Right cardiac atrium (tissue), 5 donors: ENCODE measurements at places on chromosomes 12 and 14. TPM values are rescaled to one million over a fixed set of nuclear protein-coding genes. Genes with fewer than 3 reads are reported as not detected.

DNA sequence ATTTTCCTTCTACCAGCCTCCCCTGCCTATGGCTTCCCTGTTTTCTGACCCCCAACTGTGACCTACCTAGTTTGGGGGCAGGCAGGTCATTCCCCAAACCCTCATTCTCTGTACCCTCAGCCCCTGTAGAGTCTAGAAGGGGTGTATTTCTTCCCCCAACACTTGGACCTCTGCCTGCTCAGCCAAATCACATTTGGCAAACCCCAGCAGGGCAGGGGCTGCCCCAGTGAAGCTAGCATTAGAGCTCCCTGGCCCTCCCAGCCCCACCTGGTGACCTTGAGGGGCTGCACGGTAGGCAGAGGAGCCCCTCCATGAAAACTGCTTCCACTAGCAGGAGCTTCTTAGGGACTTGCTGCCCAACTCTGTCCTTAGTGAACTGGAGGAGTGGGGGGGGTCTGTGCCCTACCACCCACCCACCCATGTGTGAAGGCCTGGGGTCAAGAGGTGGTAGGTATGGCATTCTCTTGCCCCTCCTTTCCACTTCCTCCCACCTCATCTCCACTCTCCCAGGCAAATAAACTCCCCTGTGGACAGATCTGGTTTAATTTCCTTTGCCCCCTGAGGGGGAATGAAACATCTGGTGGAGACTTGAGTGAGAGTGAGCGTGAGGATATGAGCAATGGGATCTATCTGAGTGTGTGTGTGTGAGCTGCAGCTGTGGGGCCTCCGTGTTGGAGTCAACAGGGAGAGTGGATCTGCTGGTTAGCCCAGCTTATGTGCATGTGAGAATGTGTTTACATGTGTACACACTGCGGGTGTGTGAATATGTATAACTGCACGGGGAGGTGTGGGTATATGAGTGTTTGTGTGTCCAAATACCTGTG lies 1.6 kb downstream of the NXPH4 start:
- no peak for DNase-seq

- DNase-seq = peak; percentile 67
These were observed 414.9 kb downstream of the APAF1 start for GRCh38 chr12:99059824-99060511.

GRCh38 chr12:45658020-45658419 lies 71.5 kb upstream of the ARID2 start:
- no peak for DNase-seq

DNA sequence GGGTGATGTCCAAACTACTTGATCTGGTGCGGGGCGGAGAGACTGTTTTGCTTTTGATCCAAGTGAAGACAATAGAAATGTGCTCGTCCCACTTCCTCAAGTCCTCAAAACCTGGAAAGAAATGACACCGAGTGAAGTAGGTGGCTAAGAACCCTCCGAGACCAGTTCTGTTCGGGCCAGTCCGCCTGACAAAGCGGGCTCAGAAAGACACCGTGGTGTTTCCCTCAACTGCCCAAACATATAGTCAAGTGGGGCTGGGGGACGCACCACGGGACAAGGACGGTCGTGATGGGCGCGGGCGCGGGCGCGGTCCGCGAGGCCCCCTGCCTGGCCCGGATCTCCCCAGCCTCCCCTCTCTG lies 1.6 kb downstream of the PHLDA1 start:
- DNase-seq = peak; percentile 62

DNA sequence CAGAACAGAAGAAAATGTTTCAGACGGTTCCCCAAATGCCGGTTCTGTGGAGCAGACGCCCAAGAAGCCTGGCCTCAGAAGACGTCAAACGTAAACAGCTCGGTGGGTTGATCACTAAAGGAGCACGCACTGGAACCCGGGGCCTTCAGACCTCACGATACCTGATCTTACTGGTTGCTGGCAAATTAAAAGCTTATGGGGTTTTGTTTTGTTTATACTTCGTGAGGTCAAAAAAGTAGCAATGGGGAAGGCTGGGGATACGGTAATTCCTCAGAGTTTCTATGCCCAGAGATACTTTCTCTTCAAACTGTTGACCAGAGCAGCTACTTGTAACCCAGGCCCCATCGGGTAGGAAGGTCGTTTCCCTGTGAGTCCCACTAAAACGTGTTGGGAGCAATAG lies 1.7 kb downstream of the CDKN1B start:
- no peak for DNase-seq

DNA sequence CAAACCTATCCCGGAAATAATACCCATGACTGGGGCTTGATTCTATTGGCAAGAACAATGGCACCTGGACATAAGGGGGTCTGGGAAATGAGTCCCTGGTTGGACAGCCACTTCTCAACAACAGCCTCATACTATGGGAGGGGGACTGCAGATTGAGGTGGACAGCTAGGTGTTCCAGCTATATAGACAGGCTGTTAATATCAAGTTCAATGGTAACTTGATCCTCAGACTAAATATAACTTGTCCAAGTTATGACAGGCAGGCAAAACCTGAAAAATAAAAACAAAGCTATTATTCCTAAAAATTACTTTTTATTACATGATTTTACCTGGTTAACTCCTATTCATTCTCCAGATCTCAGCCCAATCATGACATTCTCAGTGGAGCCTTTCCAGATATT lies 267.3 kb downstream of the TTC8 start:
- DNase-seq = no peak

DNA sequence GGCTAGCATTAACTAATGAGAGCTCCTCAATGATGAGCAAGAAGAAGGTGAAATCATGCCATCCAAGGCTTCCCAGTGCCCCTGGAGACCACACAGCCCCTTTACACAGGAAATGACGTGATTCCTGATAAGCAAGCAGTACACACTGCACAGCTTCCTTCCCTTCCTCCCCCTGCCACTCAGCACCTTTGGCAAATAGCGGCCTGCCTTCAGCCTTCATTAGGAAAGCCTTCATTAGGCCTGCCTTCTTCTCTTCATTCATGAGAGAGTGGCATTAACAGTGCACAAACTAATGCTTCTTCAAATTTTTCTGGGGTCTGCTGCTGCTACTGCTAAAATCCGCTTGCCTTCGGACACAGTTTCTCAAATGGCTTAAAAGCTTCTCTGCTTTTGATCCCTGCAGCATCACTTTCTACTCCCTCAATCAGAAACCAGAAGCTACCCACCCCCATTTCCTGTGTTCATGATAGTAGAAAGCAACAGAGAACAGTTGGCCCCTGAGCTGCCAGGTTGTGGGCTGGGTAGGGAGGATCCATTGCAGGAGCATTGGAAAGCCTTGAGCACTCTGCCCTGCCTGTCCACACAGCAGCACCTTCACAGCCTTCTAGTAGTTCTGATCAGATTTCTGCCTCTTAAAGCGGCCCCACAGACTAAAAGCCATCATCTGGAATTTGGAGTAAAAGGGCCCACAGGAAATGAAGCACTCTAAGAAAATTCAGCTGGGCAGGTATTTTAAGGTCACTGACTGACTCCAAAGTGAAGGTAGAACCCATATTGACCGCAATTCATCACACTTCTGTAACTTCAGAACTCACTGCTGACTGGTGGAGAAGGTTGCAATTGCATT lies 103.8 kb upstream of the ETV6 start:
- DNase-seq = no peak

GRCh38 chr12:102961466-102961855 lies 4.0 kb downstream of the ASCL1 start:
- no peak for DNase-seq

GRCh38 chr12:90858252-90858651 lies 96.7 kb downstream of the CCER1 start:
- DNase-seq = no peak

- DNase-seq = no peak
These were observed 62.7 kb upstream of the C14orf180 start for GRCh38 chr14:104516906-104517305.

DNA sequence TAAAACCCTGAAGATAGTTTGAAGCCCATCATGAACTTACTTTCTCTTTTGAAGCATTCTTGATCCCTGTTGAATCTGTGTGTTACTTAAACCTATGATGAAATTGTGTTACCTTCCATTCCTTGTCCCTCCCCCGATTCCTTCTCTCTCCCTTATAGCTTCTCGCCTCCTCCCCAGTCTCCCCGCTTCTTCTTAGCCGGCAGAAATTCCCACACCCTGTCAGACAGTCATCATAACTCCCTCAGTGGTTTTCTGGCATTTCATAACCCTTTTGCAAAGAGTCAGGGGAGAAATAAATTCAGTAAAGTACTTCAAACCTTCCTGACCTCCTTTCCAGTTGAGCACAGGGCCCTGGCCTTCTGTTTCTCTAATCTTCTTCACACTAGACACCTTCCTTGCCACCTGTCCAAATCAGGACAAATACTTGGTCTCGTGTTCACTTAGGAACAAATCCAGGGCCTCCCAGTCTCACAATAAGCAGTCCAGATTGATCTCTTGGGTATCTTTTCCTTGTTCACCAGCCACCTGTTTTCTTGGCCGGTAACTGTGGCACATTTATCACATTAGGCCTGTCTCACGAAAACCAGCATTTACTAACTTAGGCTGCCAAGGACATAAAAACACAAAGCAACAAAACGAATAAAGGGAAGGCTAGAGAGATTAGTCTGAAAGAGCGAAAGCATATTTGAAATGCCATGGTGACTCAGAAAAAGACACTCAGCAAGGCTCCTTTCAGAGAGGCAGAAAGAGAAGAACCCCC lies 355.9 kb downstream of the TMTC2 start:
- no peak for DNase-seq

GRCh38 chr14:63725786-63726460 lies 1.9 kb downstream of the SGPP1 start:
- DNase-seq = no peak

GRCh38 chr12:107429006-107429705 lies 256.4 kb upstream of the PWP1 start:
- DNase-seq = no peak

Gene PEX5
- 35.0 TPM for total RNA-seq

DNA sequence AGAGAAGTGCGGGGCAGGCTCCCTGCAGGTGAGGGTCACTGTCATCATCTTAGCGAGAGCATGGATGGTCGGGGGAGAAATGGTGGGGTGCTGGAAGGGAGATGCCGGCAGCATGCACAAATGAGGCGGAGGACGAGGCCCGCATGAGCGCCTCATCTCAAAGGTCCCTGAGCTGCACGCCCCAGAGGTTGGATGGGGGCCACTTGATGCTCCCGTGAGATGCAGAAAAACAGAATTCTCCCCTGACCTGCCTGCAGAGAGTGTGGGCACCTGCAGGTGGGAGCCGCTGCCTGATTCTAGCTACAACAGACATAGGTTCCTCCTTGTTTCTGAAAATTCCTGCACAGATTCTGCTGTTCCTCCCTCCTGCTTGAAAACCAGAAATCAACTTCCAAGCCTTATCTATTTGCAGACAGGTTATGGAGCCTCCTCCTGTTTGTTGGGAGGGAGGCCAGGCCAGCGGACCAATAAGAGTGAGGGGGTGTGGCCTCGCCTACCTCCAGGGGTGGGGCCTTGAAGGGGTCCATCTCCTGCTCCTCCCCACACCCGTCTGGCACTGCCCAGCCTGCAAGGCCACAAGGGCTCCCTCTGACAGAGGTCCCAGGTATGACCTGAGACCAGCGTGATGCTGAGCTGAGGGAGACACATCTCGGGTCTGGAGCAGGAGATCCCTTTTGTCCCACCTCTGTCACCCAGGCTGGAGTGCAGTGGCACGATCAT lies 67.2 kb downstream of the KDM2B start:
- no peak for DNase-seq

GRCh38 chr12:49109641-49110463 lies 795 bp downstream of the LMBR1L start:
- DNase-seq = peak; percentile 33

Gene TPPP2
- 1.2 TPM for total RNA-seq

DNA sequence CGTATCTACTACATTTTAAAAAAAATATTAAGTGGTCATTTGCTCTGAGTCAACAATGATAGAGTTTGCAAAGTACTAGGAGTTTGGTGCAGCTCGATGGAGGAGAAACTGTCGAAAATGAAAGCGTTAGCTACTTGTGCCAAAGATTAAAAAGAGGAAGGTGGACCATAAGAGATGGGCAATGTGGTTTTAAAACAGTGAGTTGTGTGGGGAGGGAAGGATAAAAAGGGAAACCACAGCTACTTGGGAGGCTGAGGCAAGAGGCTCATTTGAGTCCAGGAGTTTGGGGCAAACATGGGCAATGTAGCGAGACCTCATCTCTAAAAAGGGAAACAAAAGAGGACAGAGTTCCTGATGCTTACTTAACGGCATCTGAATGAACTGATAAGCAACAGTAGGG lies 18.2 kb upstream of the STRAP start:
- no peak for DNase-seq

Gene SERPINA12
- not detected for total RNA-seq

GRCh38 chr12:27787559-27787958 lies 7.5 kb upstream of the MANSC4 start:
- no peak for DNase-seq

DNA sequence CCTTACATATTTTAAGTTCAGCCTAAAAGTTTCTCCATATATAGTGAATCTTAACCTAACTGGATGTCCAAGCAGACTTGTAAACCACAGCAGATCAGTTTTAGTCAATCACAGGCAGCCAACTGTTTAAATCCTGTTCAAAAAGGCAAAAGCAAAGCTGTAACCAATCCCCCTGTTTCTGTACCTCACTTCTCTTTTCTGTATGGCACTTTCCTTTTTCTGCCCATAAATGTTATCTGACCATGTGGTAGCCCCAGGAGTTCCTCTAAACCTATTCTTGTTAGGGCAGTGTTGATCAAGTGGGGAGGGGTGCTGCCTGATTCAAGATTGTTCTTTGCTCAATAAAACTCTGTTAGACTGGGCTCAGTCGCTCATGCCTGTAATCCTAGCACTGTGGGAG lies 8.5 kb upstream of the DACT1 start:
- DNase-seq = no peak

- no peak for DNase-seq
These were observed 540.0 kb upstream of the TBX3 start for GRCh38 chr12:115223991-115224390.

DNA sequence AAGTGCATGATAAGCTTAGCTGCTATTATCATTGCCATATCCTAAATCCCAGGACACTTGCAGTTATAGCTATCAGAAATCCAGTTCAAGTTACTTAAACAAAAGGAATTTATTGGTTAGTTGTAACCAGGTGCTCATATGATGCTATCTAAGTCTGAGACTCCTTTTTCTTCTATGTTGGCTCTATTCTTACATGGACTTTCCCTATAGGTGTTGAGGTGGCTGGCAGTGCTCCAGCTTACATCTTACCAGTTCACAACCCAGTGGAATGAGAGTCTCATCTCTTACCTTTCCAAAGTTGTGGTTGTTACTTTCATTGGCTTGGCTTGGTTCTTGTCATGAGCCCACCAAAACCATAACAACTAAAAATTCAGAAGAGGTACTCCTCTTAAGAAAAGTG lies 94.6 kb downstream of the DACT1 start:
- DNase-seq = no peak
